ENCODE measurements at places on chromosomes 7 and 10.
A peak's percentile ranks its signal among the peaks of the same experiment; 100 is the strongest.

GRCh38 chr10:106185951-106186350, 978.6 kb downstream of the SORCS1 start:
- no peak for DNase-seq

DNA sequence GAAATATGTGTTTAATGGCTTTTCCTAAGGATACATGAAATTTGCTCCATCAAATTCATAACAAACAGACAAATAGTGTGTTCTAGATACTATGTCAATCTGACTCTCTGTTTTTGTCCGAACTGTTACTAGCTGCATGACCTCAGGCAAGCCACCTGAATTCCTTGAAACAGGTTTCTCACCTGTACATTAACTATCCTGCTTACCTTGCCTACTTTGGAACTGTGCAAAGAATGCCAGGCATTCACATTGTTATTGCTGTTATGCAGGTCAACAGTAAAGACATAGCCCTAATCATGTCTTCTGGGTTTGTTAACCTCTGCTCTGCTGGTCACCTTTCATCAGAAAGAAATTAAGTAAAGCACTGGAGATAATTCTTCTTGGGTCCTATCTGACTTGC, 1283.9 kb upstream of the CELF2 start:
- no peak for DNase-seq

GRCh38 chr10:6885284-6885683, 305.2 kb upstream of the PRKCQ start:
- DNase-seq: no peak

DNA sequence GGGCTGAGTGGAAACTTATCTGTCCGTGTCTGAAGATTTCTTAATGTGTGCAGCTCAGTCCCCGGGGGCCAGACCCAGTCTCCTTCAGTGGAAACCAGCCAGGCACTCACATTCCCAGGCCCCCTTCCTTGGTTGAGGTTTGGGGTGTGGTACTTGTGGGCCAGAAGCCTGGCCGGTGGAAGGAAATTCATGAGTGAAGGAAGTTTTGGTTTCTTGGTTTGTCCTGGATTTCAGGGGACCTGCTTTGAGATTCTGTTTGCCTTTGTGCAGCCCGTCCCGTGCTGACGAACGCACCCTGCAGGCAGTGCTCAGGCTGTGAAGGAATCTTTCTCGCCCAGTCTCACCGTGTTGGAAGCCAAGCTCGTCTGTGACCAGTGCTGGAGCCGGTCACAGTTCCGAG, 2.9 kb downstream of the INPP5A start:
- DNase-seq: no peak

DNA sequence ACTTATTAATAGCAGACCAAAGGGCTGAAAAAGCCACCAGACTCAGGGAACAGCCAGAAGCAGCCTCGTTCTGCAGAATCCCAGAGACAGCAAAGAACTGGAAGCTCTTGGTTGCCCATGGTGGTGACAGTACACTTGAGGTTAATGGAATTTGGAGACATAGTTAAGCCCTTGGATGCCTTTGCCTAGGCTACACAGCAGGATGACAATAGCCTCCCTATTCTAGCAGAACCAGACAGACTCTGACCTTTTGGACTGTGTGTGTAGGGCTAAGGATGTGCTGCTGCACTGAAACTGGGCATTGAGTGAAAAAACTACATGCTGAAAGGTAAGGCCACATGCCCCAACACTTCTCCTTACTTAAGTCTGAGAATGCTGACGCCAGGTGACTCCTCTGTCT, 22.7 kb downstream of the OTUD1 start:
- DNase-seq: no peak

GRCh38 chr10:3869036-3869435, 84.0 kb upstream of the KLF6 start:
- DNase-seq: no peak

- no peak for DNase-seq
These were observed 51.5 kb downstream of the PIP4K2A start for GRCh38 chr10:22662733-22663330.

DNA sequence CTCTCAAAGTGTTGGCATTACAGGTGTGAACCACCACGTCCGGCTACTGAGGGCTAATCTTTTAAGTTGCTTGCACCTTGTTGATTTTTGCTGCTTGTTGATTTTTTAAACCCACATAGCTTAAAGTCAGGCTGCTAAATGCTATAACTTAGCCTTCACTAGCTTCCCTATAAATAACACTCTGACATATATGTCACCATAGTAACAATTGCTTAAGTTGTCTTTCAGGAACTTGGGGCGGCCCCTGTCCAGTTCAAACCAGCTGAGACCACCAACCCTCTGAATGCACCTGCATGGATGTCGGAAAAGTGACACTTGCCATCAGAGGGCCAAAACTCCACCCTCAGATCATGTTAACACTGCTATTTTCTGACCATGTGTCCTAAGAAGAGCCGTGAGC, 47.3 kb downstream of the ST8SIA6 start:
- no peak for DNase-seq

DNA sequence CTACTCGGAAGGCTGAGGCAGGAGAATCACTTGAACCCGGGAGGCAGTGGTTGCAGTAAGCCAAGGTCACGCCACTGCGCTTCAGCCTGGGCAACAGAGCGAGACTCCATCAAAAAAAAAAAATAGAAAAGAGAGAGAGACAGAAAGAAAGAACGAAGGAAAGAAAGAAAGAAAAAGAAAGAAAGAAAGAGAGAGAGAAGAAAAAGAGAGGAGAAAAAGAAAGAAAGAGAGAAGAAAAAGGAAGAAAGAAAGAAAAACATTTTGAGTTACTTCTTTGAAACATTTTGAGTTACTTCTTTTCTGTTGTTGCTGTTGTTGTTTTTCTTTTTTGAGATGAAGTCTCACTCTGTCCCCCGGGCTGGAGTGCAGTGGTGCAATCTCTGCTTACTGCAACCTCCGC, 2.4 kb upstream of the MKI67 start:
- no peak for DNase-seq

DNA sequence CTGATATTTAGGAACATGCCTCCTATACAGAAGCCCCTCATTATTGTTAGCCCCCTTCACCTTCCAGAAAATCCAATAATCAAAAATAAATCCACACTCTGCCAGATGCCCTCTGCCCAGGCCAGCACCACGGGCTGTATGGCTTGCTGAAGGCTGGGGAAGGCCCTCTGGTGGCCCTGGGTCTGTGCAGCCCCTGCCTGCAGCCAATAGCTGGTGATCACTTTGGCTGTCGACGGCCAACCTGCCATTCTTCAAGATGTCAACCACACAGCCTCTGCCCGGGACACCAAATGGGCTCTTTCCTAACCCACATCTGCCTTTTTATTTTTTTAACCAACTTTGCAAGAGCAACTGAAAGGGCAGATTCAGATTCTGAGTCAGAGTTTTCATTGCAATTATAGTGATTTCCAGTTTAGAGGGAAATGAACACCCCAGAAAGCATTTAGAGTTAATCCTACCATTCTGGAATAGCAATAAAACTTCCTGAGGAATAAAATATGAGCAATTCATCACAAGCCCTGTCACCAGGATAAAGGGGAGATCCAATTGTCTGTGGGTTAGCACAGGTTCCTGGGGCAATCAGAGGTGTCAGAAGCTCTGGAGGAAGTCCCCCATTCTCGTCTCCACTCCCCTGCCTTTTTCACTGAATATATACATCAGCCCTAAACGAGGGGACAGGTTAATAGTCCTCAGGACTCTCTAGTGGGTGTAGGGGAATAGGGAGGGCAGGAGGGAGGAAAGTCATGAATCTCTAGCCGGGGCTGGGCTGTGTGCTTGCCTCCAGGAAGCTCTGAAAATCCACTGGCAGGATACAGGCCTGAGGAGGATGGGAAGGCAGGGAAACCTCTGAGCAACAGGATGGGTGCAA, 211.3 kb downstream of the GRID1 start:
- no peak for DNase-seq

DNA sequence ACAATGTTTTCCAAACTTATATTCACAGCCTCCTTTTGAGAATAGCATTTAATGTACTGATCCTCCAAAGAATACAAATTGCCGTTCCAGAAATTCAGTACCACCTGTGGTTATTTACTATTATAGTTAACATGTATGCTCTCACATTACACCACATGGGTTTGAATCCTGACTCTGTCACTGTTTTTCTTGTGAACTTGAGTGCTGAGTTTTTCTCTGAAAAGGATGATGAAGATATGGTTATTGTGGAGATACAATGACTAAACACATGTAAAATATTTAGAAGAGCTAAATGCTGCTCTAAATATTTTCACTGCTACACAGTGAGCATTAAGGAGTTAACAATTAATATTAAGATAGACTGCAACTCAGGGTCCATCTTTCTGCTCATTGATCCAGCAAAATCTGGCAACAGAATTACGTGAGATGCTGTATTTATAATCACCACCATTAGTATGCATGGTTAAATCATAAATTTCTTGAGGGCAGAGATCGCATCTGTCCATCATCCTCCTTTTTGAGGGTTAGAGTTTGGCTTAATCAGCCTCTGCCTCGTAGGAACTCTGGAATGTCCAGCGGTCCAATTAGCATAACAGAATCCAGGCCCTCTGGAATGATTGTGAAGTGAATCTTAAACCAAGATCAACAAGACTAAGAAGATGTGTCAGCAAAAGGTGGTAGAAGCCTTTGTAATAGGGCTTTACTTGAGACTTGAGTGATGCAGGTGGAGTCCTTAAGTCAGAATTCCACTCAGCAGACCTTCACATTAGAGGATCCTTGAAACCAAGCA, 152.8 kb downstream of the MACC1 start:
- no peak for DNase-seq

DNA sequence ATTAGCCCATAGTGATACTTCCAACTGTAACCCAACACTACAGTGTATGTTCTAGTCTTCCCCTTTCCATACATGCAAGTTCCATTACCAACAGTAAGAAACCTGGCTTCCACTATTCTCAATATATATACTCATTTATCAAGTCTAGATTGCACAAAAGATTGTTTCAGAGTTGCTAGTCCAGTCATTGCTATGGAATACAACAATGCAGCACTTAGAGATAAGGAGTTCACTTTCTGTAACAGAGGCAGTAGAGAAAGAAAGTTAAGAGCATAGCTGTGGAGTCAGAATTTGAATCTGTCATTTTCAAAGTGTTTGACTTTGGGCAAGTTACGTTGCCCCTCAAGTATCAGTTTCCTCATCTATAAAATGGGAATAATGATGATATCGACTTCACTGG, 90.1 kb downstream of the RTKN2 start:
- no peak for DNase-seq

GRCh38 chr7:90743626-90744025, 147.5 kb downstream of the CDK14 start:
- no peak for DNase-seq

DNA sequence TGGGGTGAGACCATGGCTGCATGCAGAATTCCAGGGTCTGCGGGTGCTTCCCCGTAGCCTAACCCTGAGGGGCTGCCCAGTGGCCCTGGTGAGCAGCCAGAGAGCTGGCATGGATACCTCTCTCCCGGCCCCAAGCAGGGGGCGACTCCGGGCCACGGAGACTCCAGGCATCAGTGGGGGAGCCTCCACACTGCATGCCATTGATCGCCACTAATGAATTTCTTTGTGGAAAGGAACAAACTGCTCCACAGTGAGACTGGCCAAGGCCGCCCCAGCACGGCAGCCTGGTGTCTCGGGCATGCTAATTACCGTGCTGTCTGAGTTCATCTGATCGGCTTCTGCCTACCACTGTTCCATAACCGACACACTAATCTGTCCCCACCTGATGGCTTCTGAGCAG, 184.4 kb downstream of the GRID1 start:
- no peak for DNase-seq

- peak; percentile 38 for DNase-seq
These were observed 45.6 kb upstream of the SUN1 start for GRCh38 chr7:786472-787255.

GRCh38 chr10:129545261-129545660, 78.2 kb downstream of the MGMT start:
- DNase-seq: no peak

DNA sequence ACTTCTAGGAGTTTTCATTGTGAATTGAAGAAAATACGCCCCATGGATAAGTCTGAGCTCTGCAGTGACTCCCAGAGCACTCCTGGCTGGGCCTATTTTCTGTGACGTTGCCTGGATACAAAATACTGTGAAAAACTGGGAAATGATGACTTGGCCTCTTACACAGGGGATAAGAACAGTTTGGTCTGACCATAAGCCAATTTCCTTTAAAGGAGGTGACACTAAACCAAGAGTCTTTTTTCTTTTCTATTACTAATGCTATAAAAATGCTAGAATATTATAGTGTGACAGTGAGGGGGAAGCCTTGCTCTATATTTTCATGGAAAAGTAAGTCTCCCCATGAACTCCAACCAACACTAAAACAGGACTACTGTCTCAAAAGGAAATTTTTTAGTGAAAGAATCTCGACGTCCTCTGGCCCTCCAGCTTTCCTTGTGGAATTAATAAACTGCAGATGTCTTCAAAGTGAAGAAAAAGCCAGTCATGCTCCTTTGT, 45.5 kb downstream of the MYOF start:
- no peak for DNase-seq

DNA sequence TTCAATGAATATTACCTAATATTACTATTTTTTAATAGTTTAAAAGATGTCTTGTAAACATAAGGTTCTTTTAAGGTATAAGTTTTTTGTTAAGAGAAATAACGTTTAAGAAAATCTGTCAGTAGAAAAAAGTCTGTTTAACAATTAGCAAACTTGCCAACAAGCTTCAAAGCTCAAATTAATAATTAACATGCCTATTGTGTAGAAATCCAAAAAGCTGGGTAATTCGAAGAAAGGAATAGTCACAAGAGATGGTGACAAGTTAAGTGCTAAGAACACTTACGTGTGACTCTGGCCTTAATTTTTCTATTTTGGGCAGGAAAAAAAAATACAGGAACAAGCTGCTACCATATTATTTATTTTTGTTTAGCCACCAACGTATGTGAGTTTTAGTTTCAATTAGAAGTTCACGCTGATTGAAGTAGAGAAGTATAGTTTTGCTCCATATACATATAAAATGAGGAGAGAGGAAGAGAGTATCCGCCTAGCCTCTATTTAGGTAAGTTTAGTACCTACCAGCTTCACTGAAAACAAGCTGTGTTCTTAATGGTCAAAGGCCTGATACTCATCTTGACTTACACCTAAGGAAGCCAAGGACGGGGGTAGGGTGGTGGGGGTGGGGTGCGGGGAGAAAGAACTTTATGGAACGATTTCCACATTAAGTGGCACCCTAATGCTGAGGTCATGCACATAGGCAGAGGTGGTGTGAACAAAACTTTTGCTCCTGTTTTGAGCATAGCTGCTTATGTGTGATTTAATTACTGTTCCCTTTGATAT, 43.4 kb upstream of the AGBL3 start:
- no peak for DNase-seq

Data from stimulated activated CD4-positive, alpha-beta T cell treated with anti-CD3 and anti-CD28 coated beads, Interleukin-1b, Interleukin-23, amount 100 ng/mL, for 1 hour (primary cell).